ENCODE measurements at places on chromosomes 6 and 20.

DNA sequence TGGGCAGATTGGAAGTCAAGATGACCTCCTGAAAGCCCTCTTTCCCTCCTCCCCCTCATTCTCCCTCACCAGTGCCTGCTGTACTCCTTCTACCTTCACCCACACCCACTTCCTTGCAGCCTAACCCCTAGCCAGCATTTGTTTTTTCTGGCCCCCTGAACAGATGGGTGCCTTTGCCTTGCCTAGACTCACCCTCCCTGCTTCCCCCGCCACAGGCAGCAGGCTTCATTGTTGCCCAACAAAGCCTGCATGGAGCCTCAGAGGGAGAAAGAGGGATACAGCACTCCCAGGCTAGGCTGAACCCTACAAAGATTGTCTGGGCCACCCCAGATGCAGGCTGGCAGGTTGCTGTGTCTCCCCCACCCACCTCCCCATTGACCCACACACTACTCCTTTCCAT is 2.7 kb downstream of the MOCS1 start:
- no peak for DNase-seq

GRCh38 chr6:38512211-38512610 is 127.5 kb downstream of the BTBD9 start:
- no peak for DNase-seq

- DNase-seq = no peak
Measured at GRCh38 chr6:144744720-144745119, 459.6 kb downstream of the UTRN start.

DNA sequence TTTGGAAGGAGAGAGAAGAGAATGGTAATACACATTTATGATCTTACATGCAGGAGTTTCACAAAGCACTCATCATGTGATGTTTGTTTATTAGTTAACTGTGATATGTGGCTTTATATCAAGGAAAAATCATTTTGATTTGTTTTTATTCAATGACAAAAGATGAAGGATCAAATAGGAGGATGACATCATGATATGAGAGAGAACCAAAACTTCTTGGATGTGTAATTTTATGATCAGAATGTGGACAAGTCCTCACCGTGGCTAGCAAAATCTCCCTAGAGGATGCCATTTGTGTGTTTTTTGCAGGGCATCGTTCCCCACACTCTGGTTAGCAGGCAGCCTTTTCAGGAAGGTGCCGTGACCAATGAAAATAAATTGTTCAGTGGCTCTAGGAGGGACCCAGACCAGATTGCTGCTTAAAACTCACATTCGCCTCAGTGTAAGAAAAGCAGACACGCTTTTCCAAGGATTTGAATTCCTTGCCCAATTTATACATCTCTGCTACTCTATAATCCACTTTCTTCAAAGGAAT is 552.7 kb downstream of the NKAIN2 start:
- DNase-seq = no peak

DNA sequence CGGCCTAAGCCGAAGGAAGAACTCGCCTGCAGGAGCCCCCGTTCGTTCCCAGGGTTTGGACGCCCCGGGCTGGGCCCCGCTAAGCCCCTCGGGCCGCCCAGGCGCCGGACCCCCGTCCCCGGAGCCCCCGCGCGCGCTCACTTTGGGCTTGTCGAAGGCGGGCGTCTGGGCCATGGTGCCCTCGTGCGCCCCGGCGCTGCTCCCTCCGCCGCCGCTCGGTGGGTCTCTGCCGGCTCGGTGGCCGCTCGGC is 140 bp downstream of the ADA start:
- DNase-seq = peak; percentile 41

GRCh38 chr6:109356237-109356636 is 26.0 kb downstream of the CD164 start:
- DNase-seq = no peak

- DNase-seq = no peak
Measured at GRCh38 chr20:39029364-39029763, 67.2 kb downstream of the DHX35 start.

- no peak for DNase-seq
Measured at GRCh38 chr6:156980515-156980914, 203.3 kb downstream of the ARID1B start.
